ENCODE measurements at places on chromosomes 16 and 17. TPM values are rescaled to one million over a fixed set of nuclear protein-coding genes. Genes with fewer than 3 reads are reported as not detected.

The AANAT gene
- polyA plus RNA-seq: 0.10 TPM

The ARHGAP44 gene
- polyA plus RNA-seq: 18.1 TPM

The MLKL gene
- 7.7 TPM for polyA plus RNA-seq

The VAC14 gene
- polyA plus RNA-seq: 31.7 TPM

The CBX2 gene
- polyA plus RNA-seq: 32.0 TPM

The SCGB1C2 gene
- not detected for polyA plus RNA-seq

The TBX2 gene
- 176 TPM for polyA plus RNA-seq

The TNFRSF13B gene
- not detected for polyA plus RNA-seq

The GP1BA gene
- polyA plus RNA-seq: 3.6 TPM

The AOC2 gene
- 1.7 TPM for polyA plus RNA-seq

The MAP3K14 gene
- polyA plus RNA-seq: 6.8 TPM

The PLCG2 gene
- 10.3 TPM for polyA plus RNA-seq

The KRTAP3-2 gene
- not detected for polyA plus RNA-seq

The DPEP2 gene
- polyA plus RNA-seq: 2.8 TPM

The SRL gene
- polyA plus RNA-seq: 6.1 TPM

The NPIPB9 gene
- polyA plus RNA-seq: 4.5 TPM

The TMEM88 gene
- polyA plus RNA-seq: 19.3 TPM

The CFAP119 gene
- 6.2 TPM for polyA plus RNA-seq

The AIPL1 gene
- polyA plus RNA-seq: not detected

The NKIRAS2 gene
- polyA plus RNA-seq: 44.3 TPM

The CCL8 gene
- 0.51 TPM for polyA plus RNA-seq

The KRT35 gene
- not detected for polyA plus RNA-seq

The ZPBP2 gene
- polyA plus RNA-seq: not detected

The SOX9 gene
- 61.2 TPM for polyA plus RNA-seq

The IRF8 gene
- 13.0 TPM for polyA plus RNA-seq

The UMOD gene
- polyA plus RNA-seq: 0.18 TPM

The KREMEN2 gene
- 0.20 TPM for polyA plus RNA-seq

The KRTAP2-3 gene
- not detected for polyA plus RNA-seq

The CCNF gene
- polyA plus RNA-seq: 9.8 TPM

The CTRL gene
- 7.1 TPM for polyA plus RNA-seq

The FNDC8 gene
- polyA plus RNA-seq: 0.20 TPM

The THAP11 gene
- 26.3 TPM for polyA plus RNA-seq

The TMEM204 gene
- polyA plus RNA-seq: 16.7 TPM

The LRRC37B gene
- 25.9 TPM for polyA plus RNA-seq

The SLC38A8 gene
- not detected for polyA plus RNA-seq
